Vagina (tissue), 2 donors: ENCODE measurements at places on chromosomes 5 and 9.

DNA sequence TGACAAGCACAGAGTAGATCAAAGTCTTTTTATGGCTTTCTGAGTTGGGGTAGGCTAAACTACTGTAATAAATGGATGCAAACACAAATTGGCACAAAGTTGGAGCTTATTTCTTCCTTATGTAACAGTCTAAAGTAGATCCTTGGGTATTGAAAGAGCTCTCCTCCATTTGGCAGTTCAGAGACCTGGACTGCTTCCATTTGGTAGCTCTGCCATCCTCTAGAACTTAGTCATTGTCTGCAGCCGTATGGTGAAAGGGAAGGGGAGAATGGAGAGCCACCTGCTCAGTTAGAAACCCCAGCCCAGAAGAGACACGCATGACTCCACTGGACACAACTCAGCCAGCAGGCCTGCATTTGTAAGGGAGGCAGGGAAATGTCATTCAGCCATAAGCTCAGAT lies 345.0 kb downstream of the DMAC1 start:
- H3K36me3 ChIP-seq: no peaks in the 10 kb centered on the region
- no peaks in the 10 kb centered on the region for H3K27me3 ChIP-seq
- no peak overlapping the region for H3K27ac ChIP-seq
- H3K4me3 ChIP-seq: no peak overlapping the region

GRCh38 chr5:157603333-157604190 lies 28.0 kb upstream of the ADAM19 start:
- no peak overlapping the region for H3K4me3 ChIP-seq
- H3K4me1 ChIP-seq: no peaks in the 10 kb centered on the region
- H3K27me3 ChIP-seq: no peaks in the 10 kb centered on the region

GRCh38 chr9:128588581-128589233 lies 36.3 kb downstream of the SPTAN1 start:
- no peaks in the 10 kb centered on the region for H3K4me1 ChIP-seq
- no peaks in the 10 kb centered on the region for H3K36me3 ChIP-seq
- DNase-seq: no peak
- no peaks in the 10 kb centered on the region for H3K27me3 ChIP-seq
- no peak overlapping the region for H3K27ac ChIP-seq

DNA sequence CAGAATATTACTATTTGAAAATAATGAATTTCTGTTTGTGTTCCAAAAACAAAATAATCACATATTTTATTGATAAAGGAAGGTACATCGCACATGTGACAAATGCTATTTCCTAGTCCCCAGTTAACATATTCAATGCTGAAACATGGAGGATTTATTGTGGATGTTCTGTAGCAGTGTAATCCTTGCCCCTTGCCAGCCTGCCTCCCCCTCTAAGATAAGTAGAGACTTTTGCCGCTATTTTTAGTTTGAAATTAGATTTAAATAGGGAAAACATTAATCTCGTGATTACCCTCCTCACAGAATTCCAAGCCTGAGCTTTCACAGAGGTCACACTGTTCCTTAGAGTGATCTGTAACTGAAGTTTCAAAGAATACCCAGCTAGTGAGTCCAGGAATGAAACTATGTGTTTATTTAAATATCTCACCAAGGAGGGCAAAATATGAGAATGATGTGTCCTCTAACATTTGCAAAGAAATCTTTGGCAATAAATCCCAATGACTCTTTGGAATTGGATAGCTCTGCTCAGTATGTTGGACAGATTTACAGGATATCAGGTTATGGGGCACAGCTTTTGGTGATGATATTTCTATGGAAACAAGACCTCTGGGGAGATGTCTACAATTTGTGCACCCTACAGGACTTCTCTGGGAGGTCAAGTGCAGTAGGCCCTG lies 17.3 kb downstream of the CTXN3 start:
- peaks cover 5% of the 10 kb centered on the region for H3K4me1 ChIP-seq
- DNase-seq: no peak
- no peaks in the 10 kb centered on the region for H3K36me3 ChIP-seq
- H3K27me3 ChIP-seq: no peaks in the 10 kb centered on the region
- H3K27ac ChIP-seq: no peak overlapping the region
